ENCODE measurements at places on chromosomes 2 and 18. TPM values are rescaled to one million over a fixed set of nuclear protein-coding genes. Genes with fewer than 3 reads are reported as not detected.

DNA sequence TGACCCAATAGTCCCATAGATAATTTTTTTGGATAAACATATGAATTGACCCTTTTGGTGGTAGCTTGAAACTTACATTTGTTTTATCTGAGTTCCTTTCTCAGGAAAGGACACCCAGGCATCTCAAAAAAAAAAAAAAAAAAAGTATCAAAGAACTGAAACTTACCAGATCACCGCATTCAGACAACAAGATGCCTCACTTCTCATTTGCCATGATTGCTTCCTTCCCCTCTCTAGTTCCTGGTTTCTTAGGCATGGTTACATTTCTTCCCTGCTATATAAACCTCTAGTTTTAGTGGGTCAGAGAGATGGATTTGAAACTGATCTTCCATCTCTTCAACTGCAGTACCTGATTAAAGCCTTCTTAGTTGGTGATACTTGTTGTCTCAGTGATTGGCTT lies 240.1 kb downstream of the ACKR3 start:
- DNase-seq: no peak

GRCh38 chr2:170579511-170579910 lies 135.6 kb upstream of the SP5 start:
- DNase-seq: no peak

- DNase-seq: no peak
Observed at GRCh38 chr18:39627936-39628335, 2062.3 kb upstream of the CELF4 start.

GRCh38 chr18:13410471-13410870 lies 191.9 kb downstream of the LDLRAD4 start:
- no peak for DNase-seq

GRCh38 chr2:60267122-60267521 lies 286.3 kb downstream of the BCL11A start:
- no peak for DNase-seq

DNA sequence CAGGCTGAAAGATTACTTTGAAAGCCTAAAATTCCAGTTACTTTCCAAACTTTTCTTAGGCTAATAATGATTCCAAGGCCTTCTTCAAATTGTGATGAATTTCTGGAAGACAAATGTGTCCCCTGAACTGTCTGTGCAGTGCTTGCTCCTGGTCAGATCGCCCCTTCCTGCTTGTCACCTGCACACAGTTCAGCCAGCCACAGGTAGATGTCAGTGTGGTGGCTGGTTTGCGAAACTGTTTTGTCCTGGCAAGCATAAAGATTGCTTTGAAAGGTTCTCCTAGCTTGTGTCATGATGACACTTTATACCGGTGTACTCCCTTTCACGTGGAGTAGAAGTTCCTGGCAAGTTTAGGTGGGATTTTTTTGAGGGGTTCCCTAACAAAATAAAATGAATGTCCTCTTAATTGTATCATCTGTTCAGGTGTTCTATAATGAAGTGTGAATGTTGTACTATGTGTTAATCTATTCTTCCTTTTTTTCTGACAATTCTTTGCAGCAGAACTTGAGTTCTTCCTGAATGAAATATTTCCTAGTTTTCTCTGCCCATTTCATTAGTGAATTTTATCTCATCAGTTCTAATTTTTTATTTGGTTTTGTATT lies 298.8 kb downstream of the ZNF407 start:
- peak; percentile 28 for DNase-seq

- no peak for DNase-seq
Observed at GRCh38 chr2:95034818-95035217, 9.3 kb downstream of the MAL start.

GRCh38 chr2:111209045-111209514 lies 88.4 kb downstream of the BCL2L11 start:
- peak; percentile 83 for DNase-seq

DNA sequence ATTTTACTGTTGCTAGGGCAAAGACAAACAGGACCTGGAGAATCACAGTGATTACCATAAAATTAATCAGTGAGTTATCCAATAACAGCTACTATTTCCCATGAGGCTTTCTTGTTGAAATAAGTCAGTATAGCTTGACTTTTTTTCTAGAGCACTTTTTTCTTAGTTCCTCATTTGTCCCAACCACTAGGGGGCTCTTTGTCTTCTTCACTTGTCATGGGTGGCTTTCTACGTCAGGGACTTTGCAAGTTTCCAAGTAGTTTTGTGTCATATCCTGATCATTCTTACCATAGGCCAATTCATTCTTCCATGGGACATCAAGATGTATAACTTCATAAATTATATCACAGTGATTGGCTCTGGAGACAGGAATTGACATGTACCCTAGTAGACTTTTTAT lies 1019.6 kb upstream of the PIK3C3 start:
- DNase-seq: peak; percentile 5

- DNase-seq: no peak
Observed at GRCh38 chr18:70359071-70359470, 70.2 kb downstream of the SOCS6 start.

DNA sequence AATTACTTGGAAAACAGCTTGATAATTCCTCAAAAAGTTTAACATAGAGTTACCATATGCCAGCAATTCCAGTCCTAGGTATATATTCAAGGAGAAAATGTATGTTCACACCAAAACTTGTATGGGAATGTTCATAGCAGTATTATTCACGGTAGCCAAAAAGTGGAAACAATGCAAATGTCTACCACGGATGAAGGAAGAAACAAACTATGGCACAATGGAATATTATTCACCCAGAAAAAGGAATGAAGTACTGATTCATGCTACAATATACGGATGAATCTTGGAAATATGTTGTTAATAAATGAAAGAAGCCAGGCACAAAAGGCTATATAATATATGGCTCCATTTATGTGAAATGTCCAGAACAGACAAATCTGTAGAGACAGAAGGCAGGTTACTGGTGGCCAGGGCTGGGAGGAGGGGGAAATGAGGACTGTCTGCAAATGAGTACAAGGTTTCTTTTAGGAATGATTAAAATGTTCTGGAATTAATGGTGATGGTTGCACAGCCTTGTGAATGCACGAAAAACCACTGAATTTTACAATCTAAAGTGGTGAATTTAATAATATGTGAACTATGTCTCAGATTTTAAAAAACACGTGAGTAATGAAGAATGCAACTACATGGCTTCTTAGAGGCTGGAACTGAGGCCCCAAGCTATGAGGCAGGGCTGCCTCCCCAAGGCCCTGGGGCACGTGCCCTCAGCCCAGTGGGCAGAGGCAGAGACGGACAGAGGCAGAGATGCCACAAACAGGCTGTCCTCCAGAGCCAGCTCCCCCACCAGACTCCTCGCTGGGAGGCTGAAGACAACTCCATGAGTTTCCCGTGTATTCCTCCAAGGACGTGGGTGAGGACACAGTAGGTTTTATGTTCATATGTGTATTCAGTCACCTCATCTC lies 5.0 kb downstream of the LIMS2 start:
- no peak for DNase-seq

DNA sequence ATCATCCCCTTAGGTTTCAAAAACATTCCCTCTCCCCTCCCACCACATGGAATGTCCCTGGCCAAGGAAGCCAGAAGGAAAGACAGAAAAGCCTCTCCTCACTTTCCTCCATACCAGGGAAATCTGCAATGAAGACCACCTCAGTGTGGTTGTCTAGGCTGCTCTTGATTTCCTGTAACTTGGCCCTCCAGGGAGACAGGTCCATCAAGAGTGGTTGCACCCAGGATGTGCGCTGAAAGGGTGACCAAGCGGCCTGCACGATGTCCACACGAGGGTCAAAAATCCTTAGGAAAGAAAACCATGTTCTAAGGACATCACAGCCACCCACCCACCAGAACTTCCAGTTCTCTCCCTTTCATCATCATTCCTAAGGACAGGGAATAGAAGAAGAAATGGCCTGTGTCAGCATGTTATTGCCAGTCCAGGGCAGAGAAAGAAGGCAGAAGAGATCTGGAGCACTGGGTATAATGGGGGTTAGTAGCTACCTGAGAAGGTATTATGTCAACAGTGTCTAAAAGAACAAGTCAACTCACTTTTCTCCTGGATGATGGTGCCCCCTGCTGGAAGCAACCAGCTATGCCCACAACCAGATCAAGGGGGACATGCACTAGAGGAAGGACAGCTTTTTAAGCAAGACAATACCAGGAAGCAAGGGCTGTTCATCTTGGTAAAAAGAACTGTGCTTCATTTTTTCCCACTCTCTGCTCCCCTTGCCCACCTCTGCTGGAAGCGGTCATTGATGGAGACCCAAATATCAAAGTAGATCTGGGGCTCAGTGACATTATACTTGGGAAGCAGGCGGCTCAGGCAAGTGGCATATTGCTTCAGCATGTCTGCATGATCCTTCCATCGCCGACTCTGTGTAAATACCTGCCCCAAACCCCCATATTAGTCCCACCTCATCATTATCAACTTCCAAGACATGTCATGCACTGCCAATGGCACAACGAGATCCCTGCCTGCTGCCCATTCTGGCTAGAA lies 9.3 kb downstream of the GGCX start:
- DNase-seq: peak; percentile 74

GRCh38 chr18:58416704-58417683 lies 211.9 kb downstream of the ALPK2 start:
- peak; percentile 92 for DNase-seq

- peak; percentile 97 for DNase-seq
Observed at GRCh38 chr2:20578895-20579825, 71.7 kb downstream of the HS1BP3 start.

- DNase-seq: peak; percentile 29
Observed at GRCh38 chr2:142803158-142803557, 74.3 kb upstream of the KYNU start.

- no peak for DNase-seq
Observed at GRCh38 chr18:34901299-34901698, 139.9 kb upstream of the MAPRE2 start.

DNA sequence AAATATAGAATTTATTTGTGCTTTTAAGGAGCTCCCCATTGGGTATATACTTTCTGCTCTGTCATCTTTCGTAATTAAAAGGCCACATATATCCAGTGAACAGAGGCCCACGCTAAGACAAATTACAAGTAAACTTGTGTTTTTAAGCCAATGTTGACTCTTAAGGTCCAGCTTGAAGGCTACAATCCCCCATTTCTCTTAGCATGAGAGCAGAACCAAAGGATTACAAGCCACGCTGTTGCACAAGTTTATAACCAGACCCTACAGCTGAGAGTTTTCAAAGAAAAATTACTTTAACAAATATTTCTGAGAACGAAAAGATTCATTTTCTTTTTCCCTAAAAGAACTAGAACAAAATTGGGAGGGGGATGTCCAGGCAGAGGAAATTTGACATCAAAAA lies 471.0 kb downstream of the TXNL1 start:
- no peak for DNase-seq

- no peak for DNase-seq
Observed at GRCh38 chr2:29065068-29065811, 9.1 kb downstream of the PCARE start.

Gene PLCD4
- 6.6 TPM for total RNA-seq

Gene POTEJ
- not detected for total RNA-seq

Gene NGEF
- 0.26 TPM for total RNA-seq
